Breast epithelium (tissue), 4 donors: ENCODE measurements at places on chromosomes 1 and 21. TPM values are rescaled to one million over a fixed set of nuclear protein-coding genes. Genes with fewer than 3 reads are reported as not detected.

Gene TFF1
- 0.98 TPM for total RNA-seq

Gene TMEM61
- 7.5 TPM for total RNA-seq

Gene NPHS2
- total RNA-seq = not detected

Gene MSH4
- total RNA-seq = 0.32 TPM

GRCh38 chr1:26274801-26275425 is 5.0 kb upstream of the SH3BGRL3 start:
- DNase-seq = no peak

DNA sequence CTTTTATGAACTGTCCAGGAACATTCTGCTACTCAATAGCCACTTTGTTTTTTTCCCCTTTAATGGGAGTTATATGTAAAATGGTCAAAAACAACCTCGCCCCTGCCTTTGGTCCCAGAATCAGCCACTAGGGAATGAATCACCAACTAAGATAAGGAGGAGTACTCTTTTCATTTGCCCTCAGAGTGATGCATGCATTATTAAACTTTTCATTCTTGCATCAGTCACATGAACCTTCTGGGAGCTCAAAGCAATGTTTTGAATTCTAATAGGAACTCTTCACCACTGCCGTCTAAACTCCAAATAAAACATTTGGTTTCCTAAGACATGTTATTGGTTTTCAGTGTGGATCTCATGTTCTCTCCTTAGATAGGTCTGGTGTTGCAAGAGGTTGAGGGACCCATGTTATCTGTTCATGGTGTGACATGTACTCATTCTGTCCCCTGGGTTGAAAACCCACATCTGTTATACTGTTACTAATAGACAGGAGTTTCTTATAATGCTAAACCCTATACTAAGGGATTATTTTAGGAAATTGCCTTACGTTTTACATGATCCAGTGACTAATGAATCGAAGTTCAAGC is 17.8 kb upstream of the HSD17B7 start:
- DNase-seq = no peak

- no peak for DNase-seq
Measured at GRCh38 chr21:32925098-32925497, 100.6 kb upstream of the OLIG2 start.

DNA sequence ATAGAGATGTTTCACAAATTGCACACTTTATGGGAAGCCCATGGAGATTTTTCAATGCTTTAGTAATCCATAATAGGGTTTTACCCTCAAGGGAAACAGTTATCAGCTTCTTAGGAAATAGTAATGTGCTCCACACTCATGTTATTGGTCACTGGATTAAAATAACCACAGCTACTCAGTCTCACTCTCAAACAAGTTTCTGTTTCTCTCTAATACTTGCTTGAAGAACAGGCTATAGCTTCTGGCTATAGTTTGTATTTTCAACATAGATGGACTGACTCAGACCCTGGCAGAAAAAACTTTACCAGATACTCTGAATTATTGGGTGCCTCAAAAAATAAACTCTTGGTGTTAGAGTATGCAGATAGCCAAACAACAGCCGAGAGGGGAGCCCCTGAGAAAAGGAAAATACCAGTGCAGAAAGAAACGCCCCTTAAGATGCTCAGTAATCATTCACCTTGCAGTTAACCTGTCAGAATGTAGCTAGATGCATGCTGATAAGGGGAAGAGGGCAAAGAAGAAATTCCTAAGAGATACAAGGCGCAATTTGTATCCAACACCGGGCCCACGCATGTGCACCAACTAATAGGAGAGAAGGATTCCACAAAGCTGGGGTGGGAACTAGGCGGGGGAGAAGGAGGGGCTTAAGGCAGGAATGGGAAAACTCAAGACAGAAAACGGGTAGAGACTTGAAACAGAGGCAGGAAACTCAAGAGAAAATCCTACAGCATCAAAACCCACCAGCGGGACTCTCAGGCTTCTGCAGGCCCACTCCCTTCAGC is 30.4 kb upstream of the PDE4B start:
- DNase-seq = no peak

GRCh38 chr1:9068981-9069325 is 482 bp downstream of the SLC2A5 start:
- DNase-seq = no peak

DNA sequence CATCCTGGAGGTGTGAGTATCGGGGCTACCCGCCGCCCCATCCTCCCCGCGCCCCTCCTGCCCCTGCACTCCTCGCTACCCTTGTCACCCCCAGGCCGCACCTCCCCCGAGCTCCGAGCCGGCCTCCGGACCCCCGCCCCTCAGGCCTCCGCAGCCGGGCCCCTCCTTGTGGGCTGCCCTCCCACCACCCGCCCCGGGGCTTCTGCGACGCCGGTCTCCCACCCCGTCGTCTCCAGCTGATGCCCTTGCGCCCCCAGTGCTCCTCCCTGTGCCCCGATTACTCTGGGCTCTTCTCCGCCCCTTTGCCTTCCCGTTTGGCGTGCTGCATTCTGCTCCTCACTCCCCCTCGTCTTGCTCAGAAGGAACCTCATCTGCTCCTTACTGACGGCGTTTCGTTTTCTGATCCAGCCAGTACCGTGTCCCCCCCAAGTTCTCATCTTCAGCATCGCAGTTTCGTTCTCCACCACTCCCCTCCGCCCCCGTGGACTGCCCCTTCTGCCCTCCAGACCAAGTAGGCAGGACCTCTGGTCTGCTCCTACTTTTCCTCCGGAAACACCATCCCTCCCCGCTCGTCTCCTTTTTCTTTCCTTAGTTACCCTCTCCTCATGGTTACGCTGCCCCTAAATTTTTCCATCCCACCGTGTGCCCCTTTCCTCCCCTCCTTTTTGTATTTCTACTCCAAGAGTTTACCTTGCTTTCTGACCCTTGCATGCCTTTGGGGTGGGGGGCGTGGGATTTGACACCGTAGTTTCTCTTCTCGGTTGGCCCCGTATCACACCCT is 841 bp downstream of the SNX27 start:
- DNase-seq = no peak

GRCh38 chr1:6930732-6931300 is 145.6 kb downstream of the CAMTA1 start:
- DNase-seq = no peak

DNA sequence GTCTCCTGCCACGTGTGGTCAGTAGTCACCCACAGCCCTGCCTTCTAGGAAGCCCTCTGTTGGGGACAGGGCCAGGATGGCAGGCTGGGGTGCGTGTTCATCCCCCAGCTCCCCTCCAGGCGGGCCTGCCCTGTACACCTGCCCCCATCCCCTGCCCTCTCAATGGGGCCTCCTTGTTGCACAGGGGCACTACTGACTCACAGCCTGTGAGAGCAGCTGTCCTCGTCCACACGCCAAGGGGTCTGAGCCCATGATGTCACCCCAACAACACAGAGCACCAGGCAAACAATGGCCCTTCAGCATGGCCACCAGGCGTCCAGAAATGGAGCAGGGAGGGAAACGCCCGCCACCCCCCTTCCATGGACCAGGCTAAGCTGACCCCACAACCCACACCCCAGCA is 64.3 kb downstream of the ARHGEF16 start:
- DNase-seq = no peak

DNA sequence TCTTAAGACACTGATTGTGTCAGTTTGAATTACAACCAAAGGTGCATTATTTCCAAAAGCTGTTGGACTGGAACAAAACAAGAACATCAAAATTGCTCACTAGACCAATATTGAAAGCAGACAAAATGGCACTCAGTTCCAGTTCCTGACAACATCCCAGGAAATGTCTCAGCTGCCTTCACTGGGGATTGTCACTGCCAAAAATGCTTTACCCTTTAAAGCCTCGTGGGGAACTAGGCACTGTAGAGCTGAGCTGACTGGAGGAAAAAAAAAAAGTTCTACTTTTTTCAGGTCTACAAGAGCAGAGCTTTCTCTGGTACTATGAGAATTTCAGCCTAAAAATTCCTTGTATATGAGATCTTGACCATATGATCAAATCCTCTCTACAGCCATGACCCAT is 21.9 kb downstream of the GPR52 start:
- no peak for DNase-seq

DNA sequence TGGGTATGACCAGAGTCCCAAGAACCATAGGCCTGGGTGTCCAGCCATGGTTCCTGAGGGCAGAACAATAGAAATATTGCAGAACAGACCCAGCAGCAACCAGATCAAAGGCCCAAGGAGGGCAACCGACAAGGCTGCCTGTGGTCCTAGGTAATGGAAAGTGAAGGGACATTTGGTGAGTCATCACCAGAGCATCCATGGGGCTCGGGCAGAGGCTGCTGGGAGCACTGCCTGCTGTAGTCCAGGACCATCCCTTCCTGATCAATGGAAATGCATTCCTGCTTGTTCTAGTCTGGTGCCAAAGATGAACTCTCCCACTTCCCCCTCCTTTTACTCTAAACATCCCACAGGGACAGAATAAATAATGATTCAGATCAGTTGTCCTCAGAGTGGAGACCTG is 172.8 kb upstream of the CACNA1E start:
- no peak for DNase-seq
